ENCODE measurements at places on chromosomes 2 and 18.
A peak's percentile ranks its signal among the peaks of the same experiment; 100 is the strongest.

DNA sequence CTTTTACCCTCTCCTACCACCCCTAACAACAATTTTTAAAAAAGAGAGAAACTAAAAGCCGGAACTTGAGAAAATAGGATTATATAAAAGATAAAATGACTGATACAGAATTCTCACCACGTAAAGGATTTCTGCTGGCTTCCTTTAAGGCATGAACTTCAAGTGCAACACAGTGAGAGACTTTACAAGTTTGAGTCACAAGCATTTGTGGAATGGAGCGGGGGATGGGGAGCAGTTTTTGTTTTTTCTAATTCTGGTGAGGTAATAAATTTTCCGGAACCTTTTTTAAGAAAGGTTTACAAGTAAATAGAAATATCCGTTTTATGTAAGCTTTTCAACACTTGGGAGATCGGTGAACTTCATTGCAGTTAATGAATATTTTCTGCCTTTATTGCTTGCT lies 1.8 kb upstream of the CDH2 start:
- no peak for DNase-seq

DNA sequence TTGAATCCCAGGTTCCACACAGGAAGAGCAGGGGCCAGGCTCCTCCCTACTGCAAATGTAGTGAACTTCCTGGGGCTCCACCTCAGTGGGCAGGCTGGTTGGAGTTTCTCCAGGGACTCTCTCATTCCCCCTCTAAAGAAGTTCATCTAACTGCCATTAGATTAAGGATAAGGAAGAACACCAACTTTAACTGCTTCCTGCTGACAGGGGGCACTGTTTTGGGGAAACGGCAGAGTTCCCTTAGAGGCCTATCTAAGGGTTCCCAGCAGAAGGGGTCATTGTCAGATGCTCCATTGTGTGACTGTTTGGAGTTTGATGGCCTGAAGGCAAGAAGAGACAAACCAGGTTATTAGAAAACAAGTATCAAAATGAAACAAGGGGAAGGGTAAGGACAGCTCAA lies 2159.7 kb upstream of the PIK3C3 start:
- no peak for DNase-seq

GRCh38 chr2:74585406-74586185 lies 31.1 kb downstream of the DOK1 start:
- DNase-seq, result no peak

GRCh38 chr2:179443180-179443579 lies 178.5 kb upstream of the SESTD1 start:
- no peak for DNase-seq

DNA sequence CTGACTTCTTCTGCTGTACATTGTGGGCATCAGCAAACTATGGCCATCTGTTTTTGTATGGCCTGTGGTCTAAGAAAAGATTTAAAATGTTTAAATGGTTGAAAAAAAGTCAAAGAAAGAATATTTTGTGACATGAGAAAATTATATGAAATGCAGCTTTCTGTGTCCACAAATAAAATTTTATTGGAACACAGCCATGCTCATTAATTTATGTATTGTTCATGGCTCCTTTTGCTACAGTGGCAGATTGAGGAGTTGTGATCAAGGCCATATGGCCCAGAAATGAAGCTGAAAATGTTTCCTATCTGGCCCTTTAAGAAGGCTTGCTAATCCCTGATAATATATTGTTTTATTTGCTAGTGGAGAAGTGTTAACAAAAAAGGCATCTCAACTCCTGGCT lies 162.0 kb downstream of the SLC4A3 start:
- no peak for DNase-seq

DNA sequence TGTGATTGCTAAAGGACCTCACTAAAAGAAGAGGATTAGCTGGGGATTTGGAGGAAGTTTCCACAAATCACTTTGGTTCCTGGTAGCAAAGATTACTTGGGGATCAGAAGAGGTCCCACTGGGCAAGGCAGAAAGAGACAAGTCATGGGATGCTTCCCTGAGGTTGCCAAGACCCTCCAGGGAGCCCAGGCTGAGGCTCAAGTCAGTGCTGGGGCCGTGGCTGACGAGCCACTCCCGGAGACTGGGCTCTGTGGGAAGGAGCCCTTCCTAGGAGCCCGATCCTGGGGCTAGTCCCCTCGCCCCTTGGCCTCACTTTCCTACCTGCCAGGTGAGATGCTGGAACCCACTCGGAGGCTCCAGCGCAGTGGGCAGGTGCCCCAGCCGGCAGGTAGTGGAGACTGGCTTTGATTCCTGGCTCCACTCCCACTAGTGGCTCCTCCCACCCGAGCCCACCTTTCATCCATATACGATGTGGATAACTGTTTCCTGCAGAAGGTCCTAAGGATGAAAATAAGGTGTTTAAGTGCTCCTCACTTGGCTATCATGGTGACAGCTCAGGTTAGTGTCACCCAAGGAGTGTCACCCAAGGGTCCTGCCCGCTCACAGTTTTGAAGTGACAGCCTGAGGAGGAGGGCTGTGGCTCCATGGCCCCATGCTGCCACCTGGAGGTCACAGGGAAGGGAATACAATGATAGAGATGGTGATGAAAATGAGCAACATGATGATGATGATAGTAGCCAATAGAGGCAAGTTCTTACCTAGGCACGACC lies 100.5 kb downstream of the CAPN13 start:
- DNase-seq, result peak; percentile 42

DNA sequence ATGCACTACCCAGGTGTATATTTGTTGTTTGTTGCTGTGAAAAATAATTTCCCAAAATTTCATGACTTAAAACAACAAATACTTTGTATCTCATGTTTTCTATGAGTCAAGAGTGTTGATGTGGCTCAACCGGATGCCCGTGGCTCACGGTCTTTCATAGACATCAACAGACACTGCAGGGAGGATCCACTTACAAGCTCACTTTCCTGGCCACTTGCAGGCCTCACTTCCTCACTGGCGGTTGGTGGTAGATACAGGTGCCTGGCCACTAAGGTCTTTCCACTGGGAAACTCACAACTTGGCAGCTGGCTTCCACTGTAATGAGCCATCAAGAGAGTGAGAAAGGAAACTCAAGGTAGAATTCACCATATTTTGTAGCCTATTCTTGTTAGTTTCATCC lies 662.9 kb downstream of the IRS1 start:
- DNase-seq, result no peak

- DNase-seq, result no peak
Measured at GRCh38 chr2:10830641-10831399, 18.2 kb upstream of the PDIA6 start.

DNA sequence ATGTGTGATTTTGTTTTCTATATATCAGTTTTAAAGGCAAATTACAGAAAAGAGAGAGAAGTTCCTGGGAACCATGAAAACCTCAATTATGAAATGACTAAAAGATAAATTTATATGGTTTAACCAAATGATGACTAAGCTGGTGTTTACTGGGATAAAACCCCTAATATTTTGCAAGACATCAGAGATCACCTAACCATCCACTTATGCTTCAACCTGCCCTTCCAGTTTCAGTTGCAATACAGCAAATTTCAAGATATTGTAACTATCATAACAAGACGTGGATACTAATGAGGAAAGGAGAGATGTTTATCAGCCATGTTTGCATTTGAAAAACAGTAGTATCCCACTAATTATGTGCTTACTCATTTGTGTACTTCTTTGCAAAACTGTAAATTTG lies 108.2 kb downstream of the GAREM1 start:
- no peak for DNase-seq

DNA sequence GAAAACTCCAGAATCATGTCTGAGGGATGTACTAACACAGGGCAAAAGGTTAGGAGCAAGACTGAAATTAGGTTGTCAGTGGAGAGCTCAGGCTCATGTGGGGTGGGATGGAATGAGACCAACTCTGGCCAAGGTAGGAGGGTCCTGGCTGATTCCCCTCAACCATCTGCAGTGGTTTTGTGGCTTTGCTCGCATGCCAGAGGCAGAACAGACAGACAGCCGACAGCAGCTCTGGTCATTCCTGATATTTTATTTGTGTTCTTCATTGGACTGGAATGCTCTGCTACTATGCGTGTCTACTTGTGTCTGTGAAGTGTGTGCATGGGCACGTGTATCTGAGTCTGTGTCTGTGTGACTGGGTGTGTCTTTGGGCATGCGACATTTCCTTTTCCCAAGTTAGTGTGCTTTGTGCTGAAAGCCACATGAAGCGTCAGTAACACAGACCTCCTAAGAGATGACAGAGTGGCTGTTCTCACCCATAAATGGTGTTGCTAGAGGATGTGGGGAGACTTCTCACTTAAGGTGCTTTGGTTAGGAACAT lies 239.5 kb downstream of the CNTNAP5 start:
- no peak for DNase-seq

DNA sequence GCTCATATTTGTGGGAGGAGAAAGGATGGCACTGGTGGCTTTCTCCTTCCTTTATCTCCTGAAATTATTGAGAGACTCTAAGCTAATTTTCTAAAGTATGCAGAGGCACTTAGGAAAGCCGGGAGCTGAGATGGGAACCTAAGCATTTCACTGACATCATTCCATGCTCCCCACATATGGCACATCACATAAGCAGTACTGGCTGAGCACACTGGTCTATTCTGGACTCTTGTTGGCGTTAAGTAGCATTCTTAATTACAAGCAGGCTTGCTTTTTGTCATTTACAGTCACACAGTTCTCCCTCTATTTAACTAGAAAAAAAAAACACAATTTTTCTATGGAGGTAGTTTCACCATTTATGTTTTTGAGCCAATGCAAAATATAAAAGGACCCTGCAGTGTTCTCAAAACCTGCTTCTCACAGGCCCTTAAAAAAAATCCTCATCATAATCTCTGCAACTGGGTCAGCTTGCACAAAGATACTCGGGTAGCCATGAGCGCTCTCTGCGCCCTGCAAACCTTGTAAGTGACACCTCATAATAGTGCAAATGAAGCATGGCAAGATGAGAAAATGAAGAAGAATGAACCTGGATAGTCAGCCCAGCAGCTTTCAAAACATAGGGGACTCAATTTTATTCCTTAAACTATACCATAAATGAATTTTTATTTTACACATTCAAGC lies 688.6 kb downstream of the NRXN1 start:
- DNase-seq, result no peak

DNA sequence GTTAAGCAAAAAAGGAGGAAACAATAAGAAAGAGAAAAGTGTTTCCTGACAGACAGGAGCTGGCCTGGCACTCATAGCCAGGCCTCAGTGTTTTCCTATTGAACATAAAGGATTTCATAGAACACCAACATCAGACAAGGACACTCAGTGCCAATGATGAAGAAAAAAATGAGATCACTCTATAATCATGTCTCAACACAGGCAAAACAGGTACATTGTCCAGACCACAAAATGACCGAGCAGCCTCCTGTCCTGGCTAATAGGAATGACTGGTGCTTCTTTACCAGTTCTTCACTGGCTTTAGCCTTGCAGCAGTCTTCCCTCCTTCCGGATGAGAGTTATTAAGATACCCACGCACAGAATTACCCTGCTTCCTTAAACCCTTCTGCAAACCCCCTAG lies 35.6 kb downstream of the SEMA4F start:
- DNase-seq, result no peak

DNA sequence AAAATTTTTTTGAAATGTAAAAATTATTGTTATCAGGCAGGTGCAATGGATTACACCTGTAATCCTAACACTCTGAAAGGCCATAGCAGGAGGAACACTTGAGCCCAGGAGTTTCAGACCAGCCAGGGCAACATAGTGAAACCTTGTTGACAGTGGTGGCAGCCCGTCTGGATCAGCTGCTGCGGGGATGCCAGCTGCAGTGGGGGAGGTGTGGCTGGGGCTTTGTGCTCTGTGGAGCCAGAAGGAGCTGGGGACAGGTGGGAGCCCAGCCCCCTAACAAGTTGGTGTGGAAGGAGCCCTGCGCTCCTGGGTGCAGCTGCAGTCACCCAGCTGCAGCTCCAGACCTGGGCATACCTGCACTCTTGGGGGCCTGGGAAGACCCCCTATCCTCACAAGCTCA lies 182.4 kb upstream of the MC4R start:
- no peak for DNase-seq

DNA sequence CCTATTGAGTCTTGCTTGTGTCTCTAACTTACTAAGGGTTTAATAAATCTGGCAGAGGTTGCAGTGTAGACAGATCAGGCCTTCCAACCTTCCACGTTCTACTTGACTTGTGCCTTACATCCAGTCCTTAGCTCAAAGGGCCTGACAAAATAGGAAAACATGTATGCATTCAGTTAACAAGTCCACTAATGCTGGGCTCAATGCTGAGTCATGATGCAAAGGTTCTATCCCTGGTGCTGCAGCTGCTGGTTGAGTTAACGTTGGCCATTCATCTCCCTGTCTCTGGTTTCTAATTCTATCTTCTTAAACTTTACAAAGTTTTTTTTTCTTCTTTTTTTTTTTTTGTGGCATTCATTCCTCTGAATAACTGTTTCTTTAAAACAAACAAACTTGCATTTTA lies 46.3 kb upstream of the ITGB6 start:
- DNase-seq, result no peak

Data from stromal cell of bone marrow (primary cell).